ENCODE measurements at places on chromosomes 12 and 14. TPM values are rescaled to one million over a fixed set of nuclear protein-coding genes. Genes with fewer than 3 reads are reported as not detected.

The PRH2 gene
- total RNA-seq = 0.63 TPM

The TBC1D30 gene
- total RNA-seq = 0.43 TPM

The KLHL28 gene
- 6.6 TPM for total RNA-seq

The RNASE4 gene
- total RNA-seq = 31.9 TPM

The NINJ2 gene
- total RNA-seq = 3.0 TPM

The RILPL1 gene
- 7.9 TPM for total RNA-seq

The TESPA1 gene
- total RNA-seq = not detected

The COCH gene
- 0.16 TPM for total RNA-seq

The HOXC5 gene
- 0.16 TPM for total RNA-seq

The NPC2 gene
- total RNA-seq = 280 TPM

The TAS2R13 gene
- 0.69 TPM for total RNA-seq

The RFX4 gene
- total RNA-seq = not detected

The CISTR gene
- total RNA-seq = not detected

The SMARCD1 gene
- 15.1 TPM for total RNA-seq

The KRT6C gene
- not detected for total RNA-seq

The FAM90A1 gene
- not detected for total RNA-seq

The DPY19L2 gene
- total RNA-seq = 4.8 TPM

The GPR135 gene
- total RNA-seq = 1.7 TPM

Data from bronchial smooth muscle cell (primary cell).